Stimulated activated CD4-positive, alpha-beta T cell treated with anti-CD3 and anti-CD28 coated beads, Interleukin-1b, Interleukin-23, amount 100 ng/mL, for 24 hours (primary cell): ENCODE measurements at places on chromosomes 5 and 9.

GRCh38 chr9:91815896-91816295, 134.1 kb downstream of the ROR2 start:
- DNase-seq, result no peak

GRCh38 chr5:169367861-169368260, 66.9 kb upstream of the SLIT3 start:
- no peak for DNase-seq

- DNase-seq, result no peak
Observed at GRCh38 chr5:156824800-156825199, 25.3 kb upstream of the PPP1R2B start.

DNA sequence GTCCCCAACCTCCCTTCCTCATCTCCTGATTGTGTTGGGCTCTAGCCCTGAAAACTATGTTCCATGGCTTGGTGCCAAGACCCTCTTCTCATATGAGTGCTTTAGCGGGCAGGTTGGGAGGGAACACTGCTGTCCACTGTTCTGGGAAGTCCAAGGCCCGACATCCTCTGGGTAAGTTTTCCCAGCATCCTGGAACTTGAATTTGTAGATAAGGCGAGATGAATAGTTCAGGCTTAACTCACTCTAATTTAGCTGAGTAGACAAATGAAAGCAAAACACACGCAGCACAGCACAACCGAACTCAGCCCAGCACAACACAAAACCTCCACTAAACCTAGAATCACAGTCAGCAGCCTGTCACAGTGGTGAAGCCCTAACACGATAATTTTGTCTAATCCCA, 95.3 kb upstream of the SLC28A3 start:
- no peak for DNase-seq

DNA sequence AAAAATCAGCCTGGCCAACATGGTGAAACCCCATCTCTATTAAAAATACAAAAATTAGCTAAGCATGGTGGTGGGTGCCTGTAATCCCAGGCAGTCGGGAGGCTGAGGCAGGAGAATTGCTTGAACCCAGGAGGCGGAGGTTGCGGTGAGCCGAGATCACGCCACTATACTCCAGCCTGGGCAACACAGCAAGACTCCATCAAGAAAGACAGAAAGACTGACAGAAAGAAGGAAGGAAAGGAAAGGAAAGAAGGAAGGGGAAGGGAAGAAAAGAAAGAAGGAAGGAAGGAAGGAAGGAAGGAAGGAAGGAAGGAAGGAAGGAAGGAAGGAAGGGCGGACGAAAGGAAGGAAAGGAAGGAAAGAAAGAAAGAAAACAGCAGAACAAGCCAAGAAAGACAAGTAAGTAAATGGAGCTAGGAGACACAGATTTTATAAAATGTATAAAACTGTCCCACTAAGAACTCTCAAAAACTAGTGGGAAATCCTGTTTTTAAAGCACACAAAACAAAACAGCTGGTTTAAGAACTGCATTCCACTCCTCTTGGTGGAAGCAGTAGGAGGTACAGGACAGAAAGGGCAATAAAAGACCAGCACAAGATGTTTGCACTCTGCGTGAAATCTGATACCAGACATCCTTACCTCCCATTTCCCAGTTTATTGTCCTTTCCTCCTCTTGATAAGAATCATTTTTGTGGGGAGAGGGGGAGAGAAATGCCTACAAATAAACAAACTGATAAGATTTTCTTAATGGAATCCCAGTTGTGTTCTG, 46.7 kb downstream of the MYO10 start:
- DNase-seq, result no peak

GRCh38 chr9:127212453-127212852, 52.1 kb upstream of the GARNL3 start:
- no peak for DNase-seq

GRCh38 chr5:146962801-146963355, 84.3 kb upstream of the PPP2R2B start:
- no peak for DNase-seq

GRCh38 chr5:146283344-146283761, 55.3 kb upstream of the POU4F3 start:
- DNase-seq, result no peak

DNA sequence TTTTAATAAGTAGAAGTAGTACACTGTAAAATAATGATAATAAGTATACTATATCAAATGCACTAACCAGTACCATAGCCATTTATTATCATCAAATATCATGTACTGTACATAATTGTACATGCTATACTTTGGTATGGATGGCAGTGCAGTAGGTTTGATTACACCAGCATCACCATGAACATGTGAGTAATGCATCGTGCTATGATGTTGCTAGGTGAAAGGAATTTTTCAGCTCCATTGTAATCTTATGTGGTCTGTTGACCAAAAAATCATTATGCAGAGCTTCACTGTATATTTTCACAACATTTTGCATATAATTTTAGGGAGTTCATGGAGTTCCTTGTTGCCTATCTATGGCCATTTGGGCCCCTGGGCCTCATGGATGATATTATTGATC, 72.2 kb upstream of the HMHB1 start:
- no peak for DNase-seq

DNA sequence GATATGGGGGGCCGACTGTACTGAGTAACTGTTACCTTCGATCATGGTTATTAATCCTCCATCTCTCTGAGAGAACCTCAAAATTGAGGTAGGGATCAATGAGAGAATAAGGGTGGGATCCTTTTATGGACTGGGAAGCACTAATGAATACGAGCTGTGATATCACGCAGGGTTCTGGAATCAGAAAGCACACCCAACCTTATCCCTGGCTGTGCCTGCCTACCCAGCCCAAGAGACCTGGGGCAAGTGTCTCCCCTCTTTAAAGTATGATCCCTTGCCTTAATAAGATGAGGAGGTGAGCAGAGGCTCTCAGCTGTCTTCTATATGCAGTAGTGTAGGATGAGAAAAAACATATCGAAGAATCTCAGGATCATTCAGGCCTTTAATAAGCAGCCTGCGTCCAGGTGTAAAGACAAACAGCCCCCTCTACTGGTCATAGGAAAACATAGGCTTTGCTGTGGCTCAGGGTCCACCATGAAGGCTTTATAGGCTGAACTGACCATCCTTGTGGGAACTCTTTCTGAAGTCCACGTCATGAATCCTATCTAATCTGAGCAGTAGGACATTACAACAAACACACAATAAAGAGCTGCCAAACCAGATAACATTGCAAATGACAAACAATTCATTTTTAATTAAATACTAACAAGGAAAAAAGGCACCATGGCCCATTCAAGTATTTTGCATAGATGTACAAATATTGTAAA, 16.8 kb downstream of the NIPAL4 start:
- no peak for DNase-seq

DNA sequence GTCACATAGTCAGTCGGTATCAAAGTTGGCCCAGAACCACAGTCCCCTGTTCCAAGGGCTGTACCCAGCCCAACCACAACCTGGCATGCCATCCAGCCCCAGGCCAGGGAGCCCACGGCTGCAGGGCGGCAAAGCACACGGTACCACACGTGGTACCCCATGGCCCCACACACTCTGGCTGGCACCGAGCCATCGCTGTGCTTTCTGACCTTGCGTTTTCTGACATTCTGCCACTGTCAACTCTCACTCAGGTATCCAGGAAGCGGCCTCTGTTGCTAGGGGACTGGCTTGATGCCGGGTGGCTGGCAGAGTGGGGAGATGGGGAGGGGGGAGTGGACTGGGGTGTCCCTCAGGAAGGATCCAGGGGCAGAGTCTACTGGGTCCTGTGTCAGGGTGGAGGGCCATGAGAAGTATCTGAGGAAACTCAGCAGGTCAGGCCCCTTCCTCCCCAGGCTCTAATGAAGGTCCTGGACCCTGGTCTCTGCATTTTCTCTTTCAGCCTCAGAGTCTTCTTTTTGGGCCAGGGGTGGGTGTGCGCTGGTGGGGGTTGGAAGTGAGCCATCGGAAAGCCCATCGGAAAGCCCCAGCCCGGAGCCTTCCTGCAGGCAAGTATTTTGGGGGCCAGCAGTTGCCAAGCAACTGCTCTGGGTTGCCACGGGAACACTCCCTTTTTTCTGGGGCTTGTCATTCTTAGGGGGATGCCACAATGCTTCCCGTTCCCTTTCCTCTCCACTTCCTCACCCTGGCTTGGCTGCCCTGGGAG, 21.0 kb upstream of the RALGDS start:
- DNase-seq, result no peak

DNA sequence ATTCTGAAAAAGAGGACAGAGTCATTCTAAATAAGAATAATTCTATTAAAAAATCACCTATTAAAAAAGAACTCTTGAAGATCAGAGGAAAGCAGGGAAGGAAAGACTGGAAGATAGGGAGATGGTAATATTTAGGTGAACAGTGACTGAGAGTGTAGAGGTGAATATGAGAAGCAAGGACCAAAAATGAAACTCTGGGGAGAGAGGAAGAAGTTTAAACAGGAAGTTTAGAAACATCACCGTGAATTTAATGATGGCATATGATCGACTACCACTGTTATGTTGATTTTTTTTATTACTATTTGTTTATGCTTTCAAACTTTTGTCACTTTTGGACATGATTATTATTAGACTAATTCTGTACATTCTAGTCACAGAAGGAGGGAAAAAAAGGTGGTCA, 1.7 kb upstream of the SPINK6 start:
- DNase-seq, result no peak

DNA sequence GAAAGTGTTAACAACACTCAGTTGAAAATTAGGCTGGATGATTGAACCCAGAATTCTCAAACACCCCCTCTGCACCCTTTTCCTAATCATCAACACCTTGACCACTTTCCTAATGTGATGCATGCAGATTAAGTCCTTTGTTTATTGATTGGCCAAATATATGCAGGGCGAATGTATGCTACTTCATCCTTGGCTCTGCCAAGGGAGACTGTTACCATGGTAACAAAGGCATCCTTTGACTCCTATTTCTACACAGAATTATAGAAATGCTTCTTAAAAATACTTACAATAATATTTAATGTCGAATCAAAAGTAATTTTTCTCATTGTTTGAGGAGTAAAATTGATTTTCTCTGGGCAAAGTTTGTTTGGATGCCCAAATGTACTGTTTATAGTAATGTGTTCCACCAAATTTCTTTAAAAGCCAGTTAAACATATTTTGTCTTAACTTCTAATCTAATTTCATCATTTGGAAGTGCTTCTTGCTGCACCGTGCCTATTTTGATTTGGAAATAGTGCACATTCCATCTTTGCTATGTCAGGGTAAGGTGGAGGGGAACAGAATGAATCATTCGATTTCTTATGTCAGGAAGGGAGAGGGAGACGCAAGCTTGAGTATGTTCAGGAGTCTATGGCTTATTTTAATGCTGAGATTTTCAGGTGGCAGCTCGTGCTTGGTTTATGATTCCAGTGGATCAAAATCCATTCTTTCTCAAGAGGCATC, 1384.3 kb upstream of the WWC1 start:
- DNase-seq, result no peak

GRCh38 chr5:31270396-31270795, 76.9 kb downstream of the CDH6 start:
- no peak for DNase-seq

DNA sequence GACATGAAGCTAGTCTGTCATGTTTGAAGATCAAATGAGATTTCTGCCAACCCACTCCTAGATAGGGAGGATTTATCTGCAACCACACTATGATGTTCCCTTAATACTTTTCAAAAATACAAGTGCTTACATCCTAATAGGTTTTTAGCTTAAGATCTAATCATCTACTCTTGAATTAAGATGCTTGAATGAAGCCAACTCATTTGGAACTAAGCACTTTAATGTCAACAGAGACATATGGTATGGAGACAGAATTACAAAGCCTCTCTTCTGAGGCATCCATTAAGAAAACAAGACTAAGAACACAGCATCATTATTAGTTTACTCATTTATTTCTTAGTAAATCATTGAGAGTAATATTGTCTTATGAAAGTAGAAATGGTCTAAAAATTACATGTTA, 139.3 kb upstream of the NFIB start:
- no peak for DNase-seq

- no peak for DNase-seq
Observed at GRCh38 chr5:56175488-56175887, 57.6 kb downstream of the ANKRD55 start.

GRCh38 chr5:180599981-180600553, 8.8 kb upstream of the SCGB3A1 start:
- no peak for DNase-seq

DNA sequence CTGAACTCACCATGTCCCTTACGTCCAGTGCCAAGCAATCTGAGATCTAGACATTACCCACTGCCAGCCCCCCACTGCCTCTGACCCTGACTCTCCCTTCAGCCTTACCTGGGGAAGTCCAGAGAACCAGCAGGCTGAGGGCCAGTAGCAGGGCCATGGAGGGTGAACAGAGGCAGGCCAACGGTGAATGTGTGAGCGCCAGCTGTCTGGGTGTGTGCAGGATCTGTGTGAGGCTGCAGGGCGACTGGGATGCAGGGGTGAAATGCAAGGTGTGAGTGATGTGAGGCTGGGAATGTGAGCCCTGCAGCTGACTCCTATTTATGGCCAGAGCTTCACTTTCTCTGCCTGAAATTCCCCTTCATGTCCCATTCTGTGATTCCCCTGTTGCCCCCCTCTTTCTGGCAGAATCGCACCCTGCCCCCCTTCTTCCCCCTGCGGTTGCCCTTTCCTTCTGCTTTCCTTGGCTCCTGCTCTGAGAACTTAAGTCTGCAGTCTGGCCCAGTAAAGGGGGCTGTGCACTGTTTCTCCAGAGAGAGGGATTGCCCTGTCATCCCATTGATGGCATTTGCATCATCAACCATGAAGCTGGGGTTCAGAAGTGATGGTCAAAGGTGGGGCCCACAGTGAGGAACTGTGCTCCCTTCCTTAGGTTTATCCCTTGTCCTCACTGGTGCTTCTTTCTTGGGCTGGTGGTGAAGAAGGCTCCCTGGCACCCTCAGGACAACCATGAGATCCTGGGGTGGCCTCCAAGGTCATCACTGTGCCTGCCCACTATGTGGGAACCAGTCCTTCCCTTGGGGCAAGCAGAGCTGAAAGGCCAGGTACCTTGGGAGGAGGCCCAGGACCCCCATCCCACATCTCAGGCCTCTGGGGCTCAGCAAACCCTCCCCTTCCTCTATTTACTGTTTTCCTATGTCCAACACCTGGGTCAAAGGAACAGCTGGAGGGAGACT, at the start of gene CCL19:
TSS of gene CCL19 (minus strand) at position 294 of the 953 bp plus-strand sequence. CDS start at position 157, 137 bp downstream.
- DNase-seq, result no peak

DNA sequence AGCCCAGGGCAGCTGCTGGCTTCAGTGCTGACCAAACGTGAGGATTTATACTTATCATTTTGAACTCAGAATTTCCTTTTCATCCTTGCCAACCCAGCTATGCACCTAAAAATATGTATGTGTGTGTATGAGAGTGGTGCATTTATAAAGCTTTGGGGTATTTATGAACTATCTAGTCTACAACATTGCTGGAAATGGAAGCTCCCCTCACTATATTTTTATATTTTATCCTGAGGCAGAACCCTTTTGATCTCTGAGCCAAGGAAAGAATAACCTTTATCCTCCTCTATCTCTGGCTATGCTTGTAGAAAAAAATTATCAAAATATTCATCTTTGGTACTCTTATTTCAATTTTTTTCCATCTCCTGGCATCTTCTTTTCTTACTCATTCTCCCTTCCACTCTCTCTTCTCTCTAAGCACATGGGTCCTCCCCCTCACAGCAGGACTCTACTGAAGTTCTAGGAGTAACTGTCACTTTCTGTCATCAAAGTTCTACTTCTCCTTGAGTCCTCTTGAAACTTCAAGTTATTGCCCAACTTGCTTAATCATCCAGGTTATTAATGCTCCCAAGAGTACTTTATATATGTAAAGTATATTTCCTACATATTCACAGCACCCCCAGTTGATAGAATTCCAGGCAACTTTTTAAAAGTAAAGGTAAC, 190.9 kb downstream of the HINT1 start:
- DNase-seq, result no peak

GRCh38 chr9:130895481-130896232, 955 bp downstream of the QRFP start:
- DNase-seq, result no peak
